ENCODE measurements at places on chromosomes 6 and 20.

- no peak for DNase-seq
Observed at GRCh38 chr6:163836876-163837690, 422.6 kb downstream of the QKI start.

DNA sequence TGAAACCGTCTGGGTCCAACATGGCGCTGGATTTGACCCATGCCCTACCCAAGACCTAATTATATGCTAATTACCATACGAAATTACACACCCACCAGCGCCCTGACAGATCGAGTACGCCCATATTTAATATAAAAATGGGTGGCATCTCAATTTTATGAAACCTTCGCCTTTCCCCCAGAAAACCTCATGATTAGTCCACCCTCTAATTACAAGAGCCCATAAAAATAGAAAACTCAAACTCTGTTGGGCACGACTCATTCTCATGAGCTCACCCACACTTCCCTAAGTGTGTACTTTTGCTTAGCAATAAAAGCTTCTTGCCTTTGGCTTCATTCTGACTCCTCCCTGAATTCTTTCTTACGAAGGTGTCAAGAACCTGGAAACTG lies 136.4 kb downstream of the OR2B2 start:
- peak; percentile 7 for DNase-seq

DNA sequence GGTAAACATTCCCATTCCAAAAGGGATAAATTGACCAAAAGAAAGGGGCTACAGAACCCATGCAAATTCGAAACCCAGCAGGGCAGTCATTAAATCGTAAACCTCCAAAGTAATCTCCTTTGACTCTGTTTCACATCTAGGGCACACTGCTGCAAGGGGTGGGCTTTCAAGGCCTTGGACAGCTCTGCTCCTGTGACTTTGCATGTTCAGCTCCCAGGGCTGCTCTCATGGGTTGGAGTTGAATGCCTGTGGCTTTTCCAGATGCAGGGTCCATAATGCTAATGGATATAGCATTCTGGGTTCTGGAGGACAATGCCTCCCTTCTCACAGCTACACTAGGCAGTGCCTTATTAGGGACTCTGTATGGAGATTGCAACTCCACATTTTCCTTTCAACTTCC lies 211.9 kb upstream of the MANEA start:
- DNase-seq: no peak

DNA sequence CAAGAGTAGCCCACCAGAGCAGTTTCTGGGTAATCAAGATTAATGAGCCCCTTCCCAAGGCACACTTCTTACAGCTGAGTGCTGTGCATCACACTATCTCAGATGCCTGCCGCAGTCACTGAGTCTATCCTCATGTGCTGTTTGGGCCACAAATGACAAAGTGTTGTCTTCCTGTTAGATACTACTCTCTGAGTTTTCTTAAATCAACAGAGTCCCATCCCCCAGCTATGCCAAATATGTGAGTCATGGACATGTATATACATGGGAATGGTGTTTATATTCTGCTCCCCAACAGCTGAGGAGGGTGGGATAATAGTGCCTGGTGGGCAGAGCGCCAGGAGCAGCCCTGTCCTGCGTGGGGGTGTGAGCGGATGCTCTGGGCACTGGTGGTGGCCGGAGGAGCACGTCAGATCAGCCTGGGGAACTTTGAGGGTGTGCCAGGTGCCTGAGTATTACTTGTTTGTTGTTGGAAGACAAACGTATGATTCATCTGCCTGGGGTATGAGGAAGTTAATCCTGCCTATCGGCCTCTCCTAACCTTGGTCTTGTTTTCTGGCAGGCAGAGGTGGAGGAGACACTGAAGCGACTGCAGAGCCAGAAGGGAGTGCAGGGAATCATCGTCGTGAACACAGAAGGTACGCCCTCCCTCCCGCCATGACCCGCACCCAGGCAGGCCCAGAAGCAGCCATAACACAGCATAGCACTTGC lies 9.6 kb downstream of the DYNLRB1 start:
- peak; percentile 98 for DNase-seq

- DNase-seq: no peak
Observed at GRCh38 chr6:89047473-89047872, 33.1 kb upstream of the PNRC1 start.

DNA sequence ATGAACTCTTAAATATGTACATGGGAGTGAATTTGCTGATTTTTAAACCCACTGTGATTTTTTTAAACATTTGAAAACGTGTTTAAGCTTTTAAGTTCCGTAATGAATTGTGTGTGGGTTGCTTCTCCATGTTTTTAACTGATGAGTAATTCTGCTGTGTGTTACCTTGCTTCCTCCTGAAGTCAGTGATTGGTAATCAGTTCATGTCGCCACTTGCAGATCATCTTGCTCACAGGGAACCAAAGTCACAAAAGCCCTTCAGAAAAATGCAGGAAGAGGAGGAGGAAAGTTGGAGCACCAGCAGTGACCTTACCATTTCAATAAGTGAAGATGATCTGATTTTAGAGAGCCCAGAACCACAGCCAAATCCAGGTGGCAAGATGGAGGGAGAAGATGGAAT lies 36.7 kb downstream of the KIZ start:
- DNase-seq: no peak

GRCh38 chr20:22861990-22862389 lies 173.1 kb upstream of the SSTR4 start:
- no peak for DNase-seq

GRCh38 chr20:60306551-60306950 lies 348.3 kb downstream of the CDH26 start:
- no peak for DNase-seq

DNA sequence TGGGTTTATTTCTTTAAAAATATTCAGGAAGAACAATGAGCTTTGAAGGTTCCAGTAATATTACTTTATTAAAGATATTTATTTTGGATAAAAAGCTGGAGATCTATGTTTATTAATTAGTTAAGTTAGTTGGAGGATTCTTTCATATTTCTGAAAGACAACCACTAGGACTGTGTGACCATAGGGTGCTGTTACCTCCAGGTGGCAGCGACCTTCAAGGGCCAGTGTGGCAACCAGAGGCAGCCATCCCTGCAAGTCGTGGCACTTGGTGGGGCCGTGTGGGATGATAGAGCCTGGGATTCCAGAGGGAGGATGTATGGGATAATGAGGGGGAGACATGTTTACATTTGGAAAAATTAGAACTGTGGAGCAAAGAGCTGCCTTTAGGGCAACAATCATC lies 95.5 kb upstream of the SCP2D1 start:
- DNase-seq: no peak

DNA sequence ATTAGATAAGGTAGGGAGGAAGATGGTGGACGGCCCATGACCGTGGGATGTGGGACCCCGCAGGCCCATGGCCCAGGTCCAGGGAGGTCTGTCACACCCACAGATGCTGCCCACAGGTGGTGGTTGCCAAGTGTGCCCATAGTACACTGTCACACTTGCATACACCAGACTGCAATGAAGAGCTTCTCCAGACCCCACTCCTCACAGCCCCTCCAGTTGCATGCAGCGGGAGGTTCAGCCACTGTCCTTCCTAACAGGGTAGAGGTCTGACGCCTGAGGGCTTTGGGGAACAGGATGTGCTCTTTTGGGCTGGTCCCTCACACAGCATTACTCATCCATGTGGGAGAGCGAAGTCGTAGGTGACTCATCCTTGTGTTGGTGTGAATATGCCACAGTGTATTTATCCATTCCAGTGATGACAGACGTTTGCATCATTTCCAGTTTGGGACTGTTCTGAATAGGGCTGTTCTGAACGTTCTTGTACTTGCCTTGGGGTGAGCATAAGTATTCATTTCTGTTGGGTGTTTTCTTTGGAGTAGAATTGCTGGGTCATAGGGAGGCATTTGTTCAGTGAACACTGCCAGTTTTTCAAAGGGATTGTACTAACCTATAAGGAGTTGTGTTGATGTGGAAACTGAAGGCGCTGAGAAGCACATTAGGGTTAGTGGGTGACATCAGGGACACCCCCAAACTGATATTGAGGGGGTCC lies 10.1 kb upstream of the PYGB start:
- DNase-seq: peak; percentile 99

GRCh38 chr20:409697-410559 lies 1.8 kb downstream of the RBCK1 start:
- no peak for DNase-seq

GRCh38 chr6:53130569-53131290 lies 17.9 kb downstream of the GCM1 start:
- DNase-seq: no peak

DNA sequence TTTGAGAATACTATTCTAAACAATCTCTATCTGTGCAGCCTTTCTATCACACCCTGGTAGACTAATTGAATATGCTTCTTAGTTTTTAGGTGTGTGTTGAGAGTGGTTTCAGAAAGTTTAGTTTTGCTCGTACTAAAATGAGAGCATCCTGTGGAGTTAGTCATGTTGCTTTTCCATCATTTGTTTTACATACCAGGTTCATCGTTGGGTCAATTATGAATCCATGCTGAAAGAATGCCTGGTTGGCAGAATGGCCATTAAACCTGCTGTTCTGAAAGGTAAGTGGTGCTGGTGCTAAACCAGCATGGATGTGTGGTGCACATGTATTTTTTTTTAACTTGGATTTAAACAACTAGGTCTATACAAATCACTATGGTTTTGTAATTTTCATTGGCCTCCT lies 49.3 kb downstream of the CYB5R4 start:
- DNase-seq: peak; percentile 14

GRCh38 chr20:48725555-48725991 lies 102.2 kb downstream of the PREX1 start:
- no peak for DNase-seq

GRCh38 chr20:62481425-62482145 lies 5.8 kb upstream of the GATA5 start:
- no peak for DNase-seq

- DNase-seq: no peak
Observed at GRCh38 chr6:21188505-21189223, 404.9 kb upstream of the SOX4 start.

DNA sequence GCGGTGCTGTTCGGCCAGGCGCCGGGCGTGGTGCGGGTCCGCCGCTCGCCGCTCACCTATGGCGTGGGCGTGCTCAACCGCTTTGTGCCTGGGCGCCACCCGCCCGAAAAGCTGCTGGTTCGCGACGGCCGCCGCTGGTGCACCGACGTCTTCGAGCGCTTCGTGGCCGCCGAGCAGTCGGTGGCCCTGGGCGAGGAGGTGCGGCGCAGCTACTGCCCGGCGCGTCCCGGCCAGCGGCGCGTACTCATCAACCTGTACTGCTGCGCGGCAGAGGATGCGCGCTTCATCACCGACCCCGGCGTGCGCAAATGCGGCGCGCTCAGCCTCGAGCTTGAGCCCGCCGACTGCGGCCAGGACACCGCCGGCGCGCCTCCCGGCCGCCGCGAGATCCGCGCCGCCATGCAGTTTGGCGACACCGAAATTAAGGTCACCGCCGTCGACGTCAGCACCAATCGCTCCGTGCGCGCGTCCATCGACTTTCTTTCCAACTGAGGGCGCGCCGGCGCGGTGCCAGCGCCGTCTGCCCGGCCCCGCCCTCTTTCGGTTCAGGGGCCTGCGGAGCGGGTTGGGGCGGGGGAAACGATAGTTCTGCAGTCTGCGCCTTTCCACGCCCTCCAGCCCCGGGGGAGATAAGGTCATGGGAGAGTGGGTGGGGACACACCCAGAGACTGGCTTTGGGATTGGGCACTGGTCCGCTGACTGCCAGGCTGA lies 15.7 kb downstream of the ADISSP start:
- DNase-seq: no peak

- DNase-seq: no peak
Observed at GRCh38 chr6:30013291-30013922, 47.7 kb upstream of the POLR1H start.

DNA sequence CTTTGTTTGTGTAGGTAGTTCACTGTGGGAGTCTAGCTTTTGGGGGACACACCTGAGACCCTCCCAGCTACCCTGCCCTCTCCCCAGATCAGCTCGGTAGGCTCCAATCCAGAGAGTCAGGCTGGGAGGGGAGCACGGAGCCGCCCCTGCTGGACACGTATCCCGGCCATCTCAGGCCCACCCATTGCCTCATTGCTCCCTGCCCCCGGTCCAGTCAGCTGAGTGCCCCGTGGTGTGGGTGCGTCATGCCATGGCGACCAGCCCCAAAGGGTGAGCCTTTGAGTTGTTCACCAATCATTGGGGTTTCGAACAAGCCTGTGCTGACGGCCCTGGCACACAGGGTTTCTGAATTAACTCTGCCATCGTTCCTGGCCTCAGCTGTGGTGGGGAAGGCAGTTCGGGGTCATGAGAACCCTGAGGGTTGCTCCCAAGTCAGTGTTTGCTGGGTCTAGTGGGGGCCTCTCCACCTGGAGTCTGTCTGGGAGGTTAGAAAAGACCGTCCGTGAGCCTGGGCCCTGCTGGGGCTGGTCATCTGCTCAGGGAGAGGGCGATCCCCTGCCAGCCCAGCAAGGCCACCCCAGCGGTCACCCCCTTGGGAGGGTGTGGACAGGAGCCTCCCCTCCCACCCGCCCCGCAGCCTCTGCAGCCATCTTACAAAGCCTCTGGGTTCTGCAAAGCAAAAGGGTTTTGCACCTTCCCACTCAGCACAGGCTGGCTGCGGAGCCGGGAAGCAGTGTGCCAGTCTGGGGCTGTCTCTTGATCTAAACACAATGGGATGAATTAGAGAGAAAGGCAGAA lies 34.5 kb downstream of the NTSR1 start:
- DNase-seq: no peak

- no peak for DNase-seq
Observed at GRCh38 chr6:160987265-160987664, 4.3 kb upstream of the MAP3K4 start.

GRCh38 chr6:146850238-146850896 lies 251.6 kb downstream of the ADGB start:
- peak; percentile 85 for DNase-seq

DNA sequence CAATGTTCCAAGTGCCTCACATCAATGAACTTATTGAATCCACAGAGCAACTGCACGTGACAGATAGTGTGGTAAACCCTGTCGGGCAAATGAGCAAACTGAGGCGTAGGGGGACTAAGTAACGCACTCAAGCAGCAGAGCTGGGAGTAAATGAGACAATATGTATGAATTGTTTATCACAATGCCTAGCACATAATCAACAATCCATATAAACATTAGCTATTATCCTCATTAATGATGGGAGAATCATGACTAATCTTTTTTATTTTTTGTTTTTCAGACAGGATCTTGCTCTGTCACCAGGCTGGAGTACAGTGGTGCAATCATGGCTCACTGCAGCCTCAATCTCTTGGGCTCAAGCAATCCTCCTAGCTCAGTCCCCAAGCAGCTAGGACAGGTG lies 43.9 kb upstream of the B4GALT5 start:
- DNase-seq: no peak

DNA sequence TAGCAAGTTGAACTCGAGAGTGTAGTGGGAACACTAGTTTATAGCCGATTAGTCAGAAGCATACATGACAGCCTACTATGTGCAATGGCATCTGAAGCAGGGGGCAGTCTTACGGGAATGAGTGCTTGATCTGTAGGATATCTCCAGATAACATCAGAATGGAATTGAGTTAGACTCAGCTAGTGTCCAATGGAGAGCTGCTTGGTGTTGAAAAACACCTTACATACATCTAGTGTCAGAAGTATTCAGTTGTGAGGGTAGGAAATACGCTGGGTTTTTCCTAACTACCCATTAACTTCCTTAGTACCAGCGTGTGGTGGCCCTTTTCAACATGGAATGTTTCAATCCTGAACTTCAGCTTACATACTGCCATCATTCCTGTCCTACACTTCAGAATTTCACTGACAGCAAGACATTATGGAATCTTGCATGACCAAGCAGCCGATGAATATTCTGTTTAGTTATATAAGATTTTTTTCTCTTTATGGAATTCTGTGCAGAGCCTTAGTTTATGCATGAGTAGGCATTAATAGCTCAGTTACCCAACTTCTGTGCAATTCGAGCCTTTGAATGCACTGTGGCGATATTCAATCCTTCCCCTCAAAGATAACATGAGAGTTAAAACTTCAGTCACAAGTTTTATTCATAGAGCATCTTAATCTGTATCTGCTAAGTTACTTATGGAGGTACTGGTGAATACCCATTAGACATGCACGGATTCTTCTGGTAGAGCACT lies 218.6 kb upstream of the MOCS1 start:
- no peak for DNase-seq
